ENCODE measurements at places on chromosomes 5 and 9. TPM values are rescaled to one million over a fixed set of nuclear protein-coding genes. Genes with fewer than 3 reads are reported as not detected.
A peak's percentile ranks its signal among the peaks of the same experiment; 100 is the strongest.

The PDCD1LG2 gene
- total RNA-seq: not detected

The SVEP1 gene
- total RNA-seq: 18.7 TPM

DNA sequence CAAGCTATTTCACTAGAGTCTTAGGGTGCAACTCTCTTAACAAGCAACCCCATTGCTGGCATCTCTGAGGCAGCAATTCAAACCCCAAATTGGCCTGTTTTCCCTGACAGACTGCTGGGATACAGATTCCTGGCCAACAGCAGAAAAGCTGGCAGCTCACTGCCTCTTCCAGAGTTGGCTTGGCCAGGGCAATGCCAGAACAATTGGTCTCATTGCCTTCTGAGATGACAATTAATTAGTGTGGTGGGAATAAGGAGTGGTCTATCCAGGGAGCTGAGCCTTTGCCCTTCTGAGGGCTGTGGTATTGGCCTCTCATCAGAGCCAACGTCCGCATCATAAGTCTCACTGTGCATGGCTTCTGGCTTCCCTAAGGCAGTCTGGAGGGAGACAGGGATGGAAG, 183.2 kb downstream of the GNAQ start:
- peaks cover 16% of the 10 kb centered on the region for H3K4me1 ChIP-seq
- H3K27ac ChIP-seq: peak overlapping the region; percentile 74
- DNase-seq: no peak
- H3K36me3 ChIP-seq: no peaks in the 10 kb centered on the region
- no peaks in the 10 kb centered on the region for H3K27me3 ChIP-seq

GRCh38 chr5:58855851-58856739, 273.2 kb downstream of the RAB3C start:
- DNase-seq: no peak
- no peaks in the 10 kb centered on the region for H3K4me1 ChIP-seq
- no peak overlapping the region for H3K4me3 ChIP-seq
- no peak overlapping the region for H3K27ac ChIP-seq
- H3K27me3 ChIP-seq: no peaks in the 10 kb centered on the region

DNA sequence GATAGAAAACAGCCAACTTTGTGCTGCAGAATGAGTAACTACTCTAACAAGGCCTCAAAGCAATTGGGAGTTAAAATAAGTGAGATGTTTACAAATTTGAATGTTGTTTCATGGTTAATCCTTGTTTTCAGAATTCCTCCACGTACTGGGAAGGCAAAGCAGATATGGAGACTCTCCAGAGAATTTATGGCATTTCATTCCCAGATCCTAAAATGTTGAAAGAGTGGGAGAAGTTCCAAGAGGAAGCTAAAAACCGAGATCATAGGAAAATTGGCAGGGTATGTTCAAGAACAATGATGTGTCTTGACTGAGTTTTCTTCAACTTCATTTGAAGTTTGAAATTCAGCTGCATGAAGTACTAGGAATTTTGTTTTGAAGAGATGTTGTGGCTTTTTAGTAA, 16.4 kb downstream of the TARS1 start:
- H3K4me3 ChIP-seq: no peak overlapping the region
- H3K36me3 ChIP-seq: peaks cover 83% of the 10 kb centered on the region
- H3K27ac ChIP-seq: no peak overlapping the region
- DNase-seq: no peak
- H3K27me3 ChIP-seq: no peaks in the 10 kb centered on the region

GRCh38 chr9:72656021-72656420, 134.6 kb downstream of the TMC1 start:
- H3K27ac ChIP-seq: no peak overlapping the region
- H3K4me3 ChIP-seq: no peak overlapping the region
- no peaks in the 10 kb centered on the region for H3K36me3 ChIP-seq
- DNase-seq: no peak
- H3K27me3 ChIP-seq: no peaks in the 10 kb centered on the region

The ADGRV1 gene
- 12.9 TPM for total RNA-seq

The PCA3 gene
- not detected for total RNA-seq

GRCh38 chr5:161546095-161546469, 443 bp downstream of the GABRB2 start:
- peaks cover 50% of the 10 kb centered on the region for H3K27me3 ChIP-seq
- no peak overlapping the region for H3K27ac ChIP-seq
- H3K4me3 ChIP-seq: peak overlapping the region; percentile 48
- no peaks in the 10 kb centered on the region for H3K36me3 ChIP-seq
- no peak for DNase-seq

GRCh38 chr9:4422495-4422894, 67.8 kb upstream of the SLC1A1 start:
- no peak overlapping the region for H3K27ac ChIP-seq
- no peaks in the 10 kb centered on the region for H3K27me3 ChIP-seq
- no peak for DNase-seq
- H3K4me3 ChIP-seq: no peak overlapping the region
- H3K4me1 ChIP-seq: no peaks in the 10 kb centered on the region

DNA sequence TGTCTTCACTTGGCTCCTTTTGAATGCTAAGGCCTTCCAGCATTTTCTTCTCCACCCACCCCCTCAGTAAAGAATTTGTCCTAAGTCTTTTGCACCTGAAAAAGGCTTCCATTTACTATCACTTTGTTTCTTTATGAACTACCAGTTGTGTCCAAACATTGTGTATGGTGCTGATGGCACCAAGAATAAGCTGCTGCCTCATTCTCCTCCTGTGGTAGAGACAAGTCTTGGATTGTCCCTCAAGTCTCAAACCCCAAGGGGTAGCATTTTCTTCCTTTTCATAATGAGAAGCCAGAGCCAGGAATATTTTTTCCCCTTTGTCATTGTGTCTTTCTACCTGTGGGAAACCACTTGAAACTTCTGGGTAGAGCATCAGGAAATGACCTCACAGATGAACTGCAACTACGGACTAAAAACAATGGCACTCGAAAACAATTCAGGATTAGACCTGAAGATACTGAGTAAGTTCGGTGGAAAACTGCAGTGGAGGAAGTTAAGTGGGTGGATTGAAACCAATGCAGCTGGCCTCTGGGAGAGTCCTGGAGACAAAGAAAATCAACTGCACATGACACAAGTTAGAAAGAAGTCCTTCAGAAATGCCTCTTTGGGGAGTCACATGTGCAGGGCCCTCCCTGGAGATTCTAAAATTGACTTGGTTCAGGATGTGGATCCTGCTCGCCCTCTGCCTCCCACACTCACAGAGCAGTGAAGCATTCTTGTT, 80.5 kb downstream of the SH3RF2 start:
- H3K27me3 ChIP-seq: no peaks in the 10 kb centered on the region
- H3K36me3 ChIP-seq: no peaks in the 10 kb centered on the region
- DNase-seq: no peak
- no peak overlapping the region for H3K27ac ChIP-seq
- H3K4me3 ChIP-seq: no peak overlapping the region

The PCDHGA7 gene
- 3.2 TPM for total RNA-seq

The PCDHB7 gene
- total RNA-seq: 0.79 TPM

DNA sequence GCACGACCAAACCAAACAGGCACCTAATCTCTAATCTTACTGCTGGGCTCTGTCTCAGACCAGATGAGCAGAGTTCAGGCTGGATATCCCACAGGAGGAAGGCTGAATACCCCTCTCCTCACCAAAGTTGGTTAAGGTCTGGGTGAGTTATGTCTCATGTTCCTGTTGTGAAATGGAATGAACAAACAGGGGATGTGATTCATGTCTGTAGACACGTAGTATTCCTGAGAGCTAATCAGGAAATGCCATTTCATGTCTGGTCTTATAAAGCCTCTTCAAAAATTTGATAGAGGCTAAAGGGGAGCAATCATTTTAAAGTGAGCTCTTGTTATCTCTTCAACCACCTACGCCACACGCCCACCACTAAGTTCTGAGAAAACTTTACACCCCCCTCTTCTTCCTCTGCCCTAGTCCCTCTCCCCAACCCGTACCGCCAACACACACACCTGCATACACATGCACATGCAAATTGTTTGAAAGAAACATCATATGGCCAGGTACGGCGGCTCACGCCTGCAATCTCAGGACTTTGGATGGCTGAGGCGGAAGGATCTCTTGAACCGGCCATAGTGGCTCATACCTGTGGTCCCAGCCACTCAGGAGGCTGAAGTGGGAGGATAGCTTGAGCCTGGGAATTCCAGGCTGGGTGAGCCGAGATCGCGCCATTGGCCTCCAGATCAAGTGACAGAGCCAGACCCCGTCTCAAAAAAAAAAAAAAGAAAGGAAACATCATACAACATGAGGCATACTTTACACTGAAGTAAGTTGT, 69.8 kb upstream of the RAI14 start:
- no peak overlapping the region for H3K27ac ChIP-seq
- H3K4me3 ChIP-seq: no peak overlapping the region
- no peaks in the 10 kb centered on the region for H3K27me3 ChIP-seq
- no peaks in the 10 kb centered on the region for H3K36me3 ChIP-seq

- H3K36me3 ChIP-seq: no peaks in the 10 kb centered on the region
- H3K27ac ChIP-seq: no peak overlapping the region
- no peak overlapping the region for H3K4me3 ChIP-seq
- H3K4me1 ChIP-seq: no peaks in the 10 kb centered on the region
- no peak for DNase-seq
Observed at GRCh38 chr5:149151717-149152116, 10.4 kb downstream of the ABLIM3 start.

- H3K4me1 ChIP-seq: no peaks in the 10 kb centered on the region
- no peak overlapping the region for H3K27ac ChIP-seq
- no peaks in the 10 kb centered on the region for H3K27me3 ChIP-seq
Observed at GRCh38 chr9:121861501-121862180, 210.2 kb downstream of the DAB2IP start.

The INSL6 gene
- total RNA-seq: not detected

DNA sequence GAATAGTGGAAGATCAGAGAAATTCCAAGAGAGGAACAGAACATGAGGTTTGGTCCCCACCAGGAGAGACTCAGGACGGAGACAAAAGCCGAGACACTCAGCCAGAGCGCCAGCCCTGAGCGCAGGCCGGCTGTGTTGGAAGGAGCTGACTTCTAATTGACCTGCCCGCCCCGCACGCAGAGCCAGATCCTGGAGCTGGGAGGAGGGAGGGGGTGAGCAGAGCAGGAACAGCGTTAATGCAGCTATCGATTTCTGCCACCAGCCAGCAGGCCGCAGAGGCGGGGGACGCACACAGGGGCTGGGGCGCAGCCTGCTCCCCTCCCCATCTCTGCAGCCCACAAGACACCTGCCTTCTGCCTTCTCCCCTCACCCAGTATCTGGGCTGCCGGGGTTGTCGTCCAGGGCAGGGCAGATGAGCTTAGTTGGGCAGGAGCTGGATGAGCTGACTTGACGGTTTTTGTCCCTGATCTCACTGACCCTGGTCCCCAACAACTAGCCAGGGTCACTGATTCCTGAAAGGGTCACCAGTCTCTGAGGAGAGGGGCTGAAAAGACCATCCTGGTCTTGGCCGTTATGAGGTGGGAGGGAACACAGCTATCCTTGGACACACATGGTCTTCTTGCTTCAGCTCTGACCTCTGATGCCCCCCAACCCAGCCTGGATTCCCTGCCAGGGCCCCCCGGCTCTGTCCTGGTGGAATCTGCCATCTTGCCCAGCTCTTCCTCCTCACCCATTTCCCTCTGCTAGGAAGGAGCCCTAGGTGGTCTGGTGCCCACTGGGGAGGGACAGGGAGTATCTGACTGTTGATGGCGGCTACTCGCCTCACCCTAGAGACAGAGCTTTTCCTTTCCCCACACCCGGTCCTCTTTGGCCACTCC, 29.8 kb downstream of the CXXC5 start:
- no peak overlapping the region for H3K4me3 ChIP-seq
- no peaks in the 10 kb centered on the region for H3K27me3 ChIP-seq
- H3K36me3 ChIP-seq: no peaks in the 10 kb centered on the region
- H3K4me1 ChIP-seq: peaks cover 26% of the 10 kb centered on the region

- no peaks in the 10 kb centered on the region for H3K27me3 ChIP-seq
- H3K36me3 ChIP-seq: no peaks in the 10 kb centered on the region
- DNase-seq: no peak
- no peaks in the 10 kb centered on the region for H3K4me1 ChIP-seq
Observed at GRCh38 chr9:98831696-98832095, 24.2 kb downstream of the GALNT12 start.

DNA sequence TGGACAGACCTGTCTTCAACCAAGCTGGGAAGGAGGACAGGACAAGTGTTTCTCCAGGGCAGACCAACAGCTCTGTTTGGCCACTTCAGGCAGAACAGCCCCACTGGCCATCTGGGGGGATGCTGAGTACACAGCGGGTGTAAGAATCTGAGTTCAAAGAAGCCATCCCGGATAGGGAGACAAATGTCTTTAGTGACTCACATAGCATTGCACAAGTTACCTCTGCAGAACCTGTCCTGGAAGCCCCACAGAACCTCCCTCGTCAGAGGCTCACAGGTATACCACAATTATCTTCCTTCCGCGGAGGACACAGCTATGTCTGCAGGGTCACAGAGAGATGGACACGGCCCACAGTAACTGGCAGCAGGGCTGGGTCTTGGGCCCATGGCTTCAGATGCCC, 2.0 kb downstream of the OR2V2 start:
- no peak for DNase-seq
- H3K4me3 ChIP-seq: no peak overlapping the region
- peaks cover 31% of the 10 kb centered on the region for H3K27me3 ChIP-seq
- H3K36me3 ChIP-seq: no peaks in the 10 kb centered on the region
- H3K27ac ChIP-seq: no peak overlapping the region

DNA sequence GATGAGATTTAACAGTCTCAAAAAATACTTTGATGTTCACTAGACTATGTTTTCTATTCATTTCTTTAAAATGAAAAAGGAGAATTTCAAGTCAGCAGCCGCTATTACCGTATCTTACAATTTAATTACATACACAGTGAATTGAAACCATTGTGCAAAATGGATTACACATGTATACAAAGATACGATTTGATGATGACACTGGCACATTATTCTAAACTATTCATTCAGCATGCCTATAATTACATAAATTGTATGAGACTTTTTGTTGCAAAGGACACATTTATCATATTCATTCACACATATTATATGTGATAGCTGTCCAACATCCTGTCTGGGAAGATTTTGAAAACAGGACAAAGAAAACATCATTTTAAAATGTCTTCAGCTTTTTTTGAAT, 118.3 kb upstream of the VCAN start:
- H3K27me3 ChIP-seq: no peaks in the 10 kb centered on the region
- H3K27ac ChIP-seq: no peak overlapping the region
- no peaks in the 10 kb centered on the region for H3K36me3 ChIP-seq
- no peaks in the 10 kb centered on the region for H3K4me1 ChIP-seq
- no peak overlapping the region for H3K4me3 ChIP-seq
- DNase-seq: no peak

GRCh38 chr5:132497488-132497997, 7.0 kb upstream of the IRF1 start:
- DNase-seq: peak; percentile 55
- H3K4me3 ChIP-seq: peak overlapping the region; percentile 68
- H3K36me3 ChIP-seq: no peaks in the 10 kb centered on the region

GRCh38 chr5:67432606-67433005, 236.0 kb upstream of the CD180 start:
- H3K4me3 ChIP-seq: no peak overlapping the region
- H3K27ac ChIP-seq: no peak overlapping the region
- H3K36me3 ChIP-seq: no peaks in the 10 kb centered on the region
- DNase-seq: no peak
- no peaks in the 10 kb centered on the region for H3K4me1 ChIP-seq

- no peaks in the 10 kb centered on the region for H3K4me1 ChIP-seq
- no peak overlapping the region for H3K4me3 ChIP-seq
- no peak for DNase-seq
- no peak overlapping the region for H3K27ac ChIP-seq
Observed at GRCh38 chr5:54115735-54116403, 194.5 kb downstream of the ARL15 start.

The FBXL7 gene
- total RNA-seq: 5.7 TPM
